ENCODE measurements at places on chromosomes 11 and 22. TPM values are rescaled to one million over a fixed set of nuclear protein-coding genes. Genes with fewer than 3 reads are reported as not detected.

Gene BLID
- total RNA-seq: 0.16 TPM

Gene RAG2
- total RNA-seq: not detected

- DNase-seq: no peak
Measured at GRCh38 chr11:34976496-34977088, 60.2 kb downstream of the PDHX start.

GRCh38 chr11:75182664-75183063, 31.8 kb downstream of the SLCO2B1 start:
- DNase-seq: no peak

DNA sequence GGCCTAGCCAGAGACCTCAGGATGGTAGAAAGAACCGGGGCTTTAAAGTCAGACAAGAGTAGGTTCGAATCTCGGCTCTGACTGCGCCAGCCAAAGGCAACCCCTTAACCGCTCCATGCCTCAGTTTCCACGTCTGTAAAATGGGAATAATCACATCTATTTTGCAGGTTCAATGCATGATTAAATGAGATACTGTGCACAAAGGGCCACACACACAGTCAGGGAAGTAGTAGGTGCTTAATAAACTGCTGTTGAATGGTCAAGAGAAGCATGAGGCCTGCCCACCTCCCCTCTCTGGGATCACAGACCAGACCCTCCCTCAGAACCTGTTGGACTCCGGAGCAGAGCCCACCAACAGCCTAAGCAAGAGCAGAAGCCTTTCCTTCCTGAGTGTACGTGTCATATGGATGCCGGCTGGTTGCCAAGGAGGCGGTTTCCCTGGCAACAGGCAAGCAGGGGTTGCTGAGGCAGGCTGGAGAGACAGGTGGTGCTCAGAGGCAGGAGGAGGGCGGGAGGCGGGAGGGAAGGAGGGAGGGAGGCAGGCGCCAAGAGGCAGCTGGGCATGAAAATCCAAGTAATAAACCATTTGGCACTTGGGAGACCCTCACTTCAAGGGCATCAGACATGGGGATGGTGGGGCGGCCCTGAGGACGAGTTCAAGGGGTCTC, 43.9 kb downstream of the NFAM1 start:
- DNase-seq: no peak
